NCI-H524 (cell line): ENCODE measurements at places on chromosomes 16 and 17.

- peak; percentile 90 for DNase-seq
Observed at GRCh38 chr17:80477647-80478478, 1.5 kb upstream of the NPTX1 start.

GRCh38 chr16:30903002-30903401, 6.6 kb downstream of the CTF1 start:
- DNase-seq = no peak

DNA sequence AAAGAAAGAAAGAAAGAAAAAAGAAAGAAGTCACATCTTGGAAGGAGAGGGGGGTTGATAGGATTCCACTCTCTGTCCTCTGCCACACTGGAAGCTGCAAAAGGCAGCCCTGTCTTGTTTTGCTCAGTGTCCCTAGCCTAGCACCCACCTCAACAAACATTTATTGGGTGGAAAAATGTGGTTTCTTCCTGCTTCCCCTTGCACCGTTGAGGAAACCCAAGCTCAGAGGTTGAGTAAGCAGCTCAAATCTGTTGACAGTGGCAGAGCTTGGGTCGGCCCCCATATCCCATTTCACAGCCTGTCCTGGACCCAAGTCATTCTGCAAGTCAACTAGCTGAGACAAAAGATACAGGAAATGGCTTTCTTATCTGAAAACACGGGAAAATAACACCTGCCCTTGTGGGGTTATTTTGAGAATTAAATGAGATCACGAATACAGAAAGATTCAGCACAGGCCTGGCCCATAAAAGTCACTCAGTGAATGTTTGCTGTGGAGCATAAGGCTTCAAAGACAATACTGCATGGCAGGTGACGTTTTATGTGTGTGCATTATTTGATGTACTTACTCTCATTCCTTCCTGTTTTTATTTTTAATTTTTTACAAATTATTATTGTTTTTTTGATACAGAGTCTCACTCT, 63.6 kb downstream of the SCNN1B start:
- no peak for DNase-seq

- no peak for DNase-seq
Observed at GRCh38 chr16:55077266-55077665, 146.6 kb downstream of the IRX5 start.

GRCh38 chr16:12239226-12239625, 262.7 kb downstream of the SNX29 start:
- DNase-seq = no peak

DNA sequence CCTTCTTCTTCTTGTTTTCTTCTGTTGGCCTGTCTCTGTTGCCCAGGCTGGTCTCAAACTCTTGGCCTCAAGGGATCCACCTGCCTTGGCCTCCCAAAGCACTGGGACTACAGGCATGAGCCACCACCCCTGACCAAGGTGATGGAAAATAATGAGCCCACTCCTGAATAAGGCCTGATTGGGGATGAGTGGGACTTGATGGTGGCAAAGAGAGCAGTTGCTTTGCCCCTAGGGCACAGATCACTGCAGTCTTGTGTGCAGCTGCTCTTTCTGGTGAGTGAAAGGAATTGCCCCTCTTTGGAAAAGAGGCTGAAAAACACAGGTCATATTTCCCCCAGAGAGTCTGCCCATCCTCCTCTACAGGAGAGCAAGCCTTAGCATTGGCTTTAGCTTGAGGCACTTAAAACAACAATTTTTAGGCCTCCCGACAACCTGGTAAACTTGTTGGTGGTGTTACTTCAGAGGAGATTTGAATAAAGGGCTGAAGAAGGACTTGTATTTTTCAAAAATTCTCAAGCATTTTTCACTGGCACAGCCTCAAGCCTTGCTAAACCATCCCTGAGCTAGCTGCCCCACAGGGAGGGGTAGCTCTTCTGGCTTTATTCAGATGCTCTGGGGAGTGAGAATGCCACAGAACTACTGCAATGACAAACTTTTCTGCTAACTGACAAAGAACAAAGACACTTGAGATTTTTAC, 6.1 kb upstream of the PDP2 start:
- DNase-seq = no peak

- no peak for DNase-seq
Observed at GRCh38 chr16:68179855-68180254, 56.1 kb downstream of the ESRP2 start.

GRCh38 chr17:33868899-33869298, 386.2 kb upstream of the CCL2 start:
- DNase-seq = no peak

GRCh38 chr17:33310296-33310695, 17.2 kb upstream of the ASIC2 start:
- DNase-seq = no peak

- DNase-seq = peak; percentile 37
Observed at GRCh38 chr17:82399041-82399441, 19.1 kb upstream of the HEXD start.

DNA sequence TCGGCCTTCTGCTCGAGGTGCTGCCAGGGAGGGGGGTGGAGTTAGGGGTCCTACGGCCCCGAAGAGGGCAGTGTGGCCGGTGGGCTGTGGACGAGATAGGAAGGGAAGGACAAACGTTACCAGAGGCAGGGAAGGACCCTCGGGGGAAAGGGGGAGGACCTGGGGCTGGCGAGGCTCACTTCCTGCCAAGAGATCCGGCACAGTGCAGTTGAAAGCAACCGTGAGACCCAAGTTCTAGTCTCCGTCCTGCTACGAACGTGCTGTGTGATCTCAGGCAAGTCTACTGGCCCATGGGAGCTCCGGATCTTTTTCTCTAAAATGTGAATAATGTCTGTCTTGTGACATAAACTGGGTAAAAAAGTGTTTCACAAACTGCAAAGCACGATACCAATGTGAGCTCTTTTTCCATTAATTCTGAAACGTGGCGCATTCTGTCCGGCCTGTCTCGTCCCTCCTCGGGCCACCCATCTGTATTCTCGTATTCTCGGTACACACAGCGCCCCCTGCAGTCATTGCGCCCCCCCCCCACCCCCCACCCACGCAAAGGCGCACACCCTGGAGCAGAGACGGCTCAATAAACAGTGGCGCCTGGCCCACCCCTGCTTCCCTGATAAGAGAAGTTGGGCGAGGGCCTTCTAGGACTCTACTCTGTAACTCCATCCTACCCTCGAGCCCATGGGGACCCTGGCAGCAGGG, 8.8 kb downstream of the CYGB start:
- no peak for DNase-seq

GRCh38 chr16:12767897-12768296, 35.8 kb downstream of the CPPED1 start:
- DNase-seq = no peak

DNA sequence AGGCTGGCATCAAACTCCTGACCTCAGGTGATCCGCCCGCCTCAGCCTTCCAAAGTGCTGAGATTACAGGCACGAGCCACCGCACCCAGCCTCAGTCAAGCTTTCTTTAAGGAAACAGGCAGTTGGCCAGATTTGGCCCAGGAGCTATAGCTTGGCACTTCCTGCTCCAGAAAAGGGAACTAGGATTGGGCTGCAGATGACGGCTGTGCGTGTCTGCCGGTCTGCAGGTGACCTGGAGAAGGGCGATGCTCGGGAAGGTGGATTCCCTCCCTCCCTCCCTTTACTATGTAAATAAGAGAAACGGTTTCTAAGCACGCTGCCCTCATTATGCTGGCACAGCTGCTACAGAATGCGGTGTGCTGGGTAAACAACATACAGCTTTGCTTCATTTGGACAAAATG, 215.9 kb downstream of the RPTOR start:
- no peak for DNase-seq

DNA sequence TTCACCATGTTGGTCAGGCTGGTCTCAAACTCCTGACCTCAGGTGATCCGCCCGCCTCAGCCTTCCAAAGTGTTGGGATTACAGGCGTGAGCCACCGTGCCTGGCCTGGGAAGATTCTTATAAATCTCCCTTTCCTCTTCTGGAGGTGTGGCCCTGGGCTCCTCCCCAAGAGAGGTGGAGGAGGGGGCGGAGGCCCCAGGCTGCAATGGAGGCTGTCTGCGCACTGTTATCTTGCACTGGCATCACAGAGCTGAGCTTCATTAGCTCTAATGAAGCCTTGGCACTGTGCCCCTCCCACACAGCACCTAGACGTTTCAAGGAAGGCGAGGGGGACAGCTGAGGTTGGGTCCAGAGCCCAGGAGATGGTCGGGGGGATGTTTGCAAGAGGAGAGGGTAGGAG, 7.5 kb downstream of the ARHGAP23 start:
- DNase-seq = no peak

- no peak for DNase-seq
Observed at GRCh38 chr17:9948928-9949327, 43.9 kb upstream of the RCVRN start.

- no peak for DNase-seq
Observed at GRCh38 chr16:83838151-83838550, 30.4 kb downstream of the HSBP1 start.

- no peak for DNase-seq
Observed at GRCh38 chr16:27564224-27564623, 14.3 kb downstream of the KATNIP start.

DNA sequence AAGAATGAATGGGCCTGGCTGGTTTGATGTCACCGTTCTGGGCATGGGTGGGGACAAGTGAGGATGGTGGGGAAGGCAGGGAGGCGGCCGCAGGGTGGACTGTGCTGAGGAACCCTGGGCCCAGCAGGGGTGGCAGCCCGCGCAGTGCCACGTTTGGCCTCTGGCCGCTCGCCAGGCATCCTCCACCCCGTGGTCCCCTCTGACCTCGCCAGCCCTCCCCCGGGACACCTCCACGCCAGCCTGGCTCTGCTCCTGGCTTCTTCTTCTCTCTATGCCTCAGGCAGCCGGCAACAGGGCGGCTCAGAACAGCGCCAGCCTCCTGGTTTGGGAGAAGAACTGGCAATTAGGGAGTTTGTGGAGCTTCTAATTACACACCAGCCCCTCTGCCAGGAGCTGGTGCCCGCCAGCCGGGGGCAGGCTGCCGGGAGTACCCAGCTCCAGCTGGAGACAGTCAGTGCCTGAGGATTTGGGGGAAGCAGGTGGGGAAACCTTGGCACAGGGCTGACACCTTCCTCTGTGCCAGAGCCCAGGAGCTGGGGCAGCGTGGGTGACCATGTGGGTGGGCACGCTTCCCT, 6.5 kb upstream of the SERPINF1 start:
- no peak for DNase-seq

GRCh38 chr16:6160871-6161270, 1063.3 kb upstream of the EEF2KMT start:
- no peak for DNase-seq

DNA sequence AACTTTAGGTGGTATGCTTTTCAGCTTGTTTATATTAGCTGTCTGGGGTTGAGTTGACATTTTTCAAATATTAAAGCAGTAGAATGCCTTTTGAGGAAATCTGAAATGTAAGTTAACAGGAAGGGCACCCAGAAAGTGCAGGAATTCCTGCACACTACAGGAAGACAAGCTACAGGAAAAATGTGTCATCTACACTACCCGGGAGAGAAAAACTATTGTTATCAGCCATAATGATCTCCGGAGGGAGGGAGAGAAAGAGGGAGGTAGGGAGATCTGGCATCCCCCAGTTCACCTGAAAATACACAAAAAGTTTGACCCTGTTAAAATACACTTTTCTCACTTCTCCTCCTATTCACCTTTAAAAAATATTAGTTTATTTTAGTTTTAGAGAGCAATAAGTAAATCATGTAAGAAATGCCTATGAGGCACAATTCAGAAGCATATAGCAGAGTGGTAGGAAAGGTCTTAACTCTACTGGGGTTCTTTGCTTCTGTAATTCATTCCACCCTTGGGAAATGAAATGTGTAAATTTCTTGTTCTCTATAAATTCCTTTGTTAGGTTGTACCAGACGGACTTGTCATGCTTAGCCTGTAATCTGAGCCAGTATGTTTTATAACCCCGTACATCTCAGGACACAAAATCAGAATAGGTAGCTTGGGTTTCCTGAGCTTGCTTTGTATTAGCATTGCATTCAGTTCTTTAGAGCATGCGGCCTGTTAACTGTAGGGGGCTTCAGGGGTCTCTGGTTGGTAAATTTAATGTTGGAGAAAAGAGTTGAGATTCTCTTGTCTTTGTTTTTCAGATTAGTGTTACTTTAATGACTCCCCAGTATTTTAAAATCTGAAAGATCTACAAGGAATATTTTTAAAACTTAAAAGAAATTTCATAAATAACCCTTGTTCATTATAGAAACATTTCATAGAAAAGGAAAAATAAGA, 3.3 kb downstream of the MAP2K6 start:
- DNase-seq = no peak

- DNase-seq = no peak
Observed at GRCh38 chr16:67444259-67445125, 13.6 kb downstream of the HSD11B2 start.

GRCh38 chr16:29139261-29139802, 154.5 kb downstream of the LAT start:
- no peak for DNase-seq

DNA sequence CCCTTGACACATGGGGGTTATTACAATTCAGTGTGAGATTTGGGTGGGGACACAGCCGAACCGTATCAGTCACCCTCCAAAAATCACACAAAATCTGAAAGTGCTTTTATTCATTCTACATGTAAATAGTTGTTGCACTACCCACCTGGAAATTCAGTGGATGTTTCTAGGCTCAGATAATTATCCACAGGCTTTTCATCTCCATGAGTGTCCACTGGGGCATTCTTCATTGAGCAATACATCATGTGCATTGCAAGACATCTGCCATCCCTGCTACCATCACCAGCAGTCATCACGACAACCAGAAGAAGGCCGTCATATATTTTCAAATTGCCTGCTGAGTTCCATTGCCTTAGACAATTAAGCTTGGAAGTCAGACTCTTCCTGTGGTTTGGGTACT, 330.8 kb downstream of the WWOX start:
- no peak for DNase-seq

DNA sequence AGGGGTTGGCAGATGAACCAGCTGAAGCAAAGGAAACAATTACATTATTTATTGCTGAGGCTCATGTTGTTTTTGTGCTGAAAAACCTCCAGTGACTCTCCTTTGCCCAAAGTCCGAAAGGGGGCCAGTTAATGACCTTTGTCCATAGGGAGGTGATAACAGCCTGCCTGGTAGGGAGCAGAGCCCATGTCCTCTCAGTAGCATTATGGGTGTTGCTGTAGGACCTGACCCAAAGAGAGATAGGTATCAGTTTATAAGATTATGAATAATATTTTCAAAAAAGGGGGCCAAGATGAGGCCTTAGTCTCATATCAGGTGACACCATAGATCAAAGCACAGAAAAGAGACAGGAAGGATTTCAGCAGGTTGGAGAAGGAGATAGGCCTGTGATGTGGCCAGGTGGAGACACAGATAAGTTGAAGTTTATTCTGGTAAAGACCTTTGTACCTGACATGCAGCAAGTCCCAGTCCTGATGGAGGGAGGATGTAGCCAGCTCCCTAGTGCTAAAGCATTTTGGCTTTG, 55.1 kb downstream of the CENPV start:
- DNase-seq = no peak

DNA sequence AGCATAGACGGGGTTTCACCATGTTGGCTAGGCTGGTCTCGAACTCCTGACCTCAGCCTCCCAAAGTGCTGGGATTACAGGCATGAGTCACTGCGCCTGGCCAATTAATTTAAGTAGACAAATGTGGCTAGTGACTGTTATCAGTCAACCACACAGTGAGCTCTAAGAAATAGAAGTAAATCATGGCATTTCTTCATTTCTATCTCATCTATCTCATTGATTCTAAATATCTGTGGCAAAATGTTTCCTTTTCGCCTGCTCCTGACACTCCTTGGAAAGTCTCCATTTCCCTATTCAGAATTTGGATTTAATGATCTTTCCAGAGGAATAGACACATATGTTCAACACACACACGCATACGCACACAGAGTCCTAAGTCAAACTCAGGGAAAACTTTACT, 81.3 kb downstream of the HIC1 start:
- no peak for DNase-seq
